ENCODE measurements at places on chromosomes 12 and 14.

DNA sequence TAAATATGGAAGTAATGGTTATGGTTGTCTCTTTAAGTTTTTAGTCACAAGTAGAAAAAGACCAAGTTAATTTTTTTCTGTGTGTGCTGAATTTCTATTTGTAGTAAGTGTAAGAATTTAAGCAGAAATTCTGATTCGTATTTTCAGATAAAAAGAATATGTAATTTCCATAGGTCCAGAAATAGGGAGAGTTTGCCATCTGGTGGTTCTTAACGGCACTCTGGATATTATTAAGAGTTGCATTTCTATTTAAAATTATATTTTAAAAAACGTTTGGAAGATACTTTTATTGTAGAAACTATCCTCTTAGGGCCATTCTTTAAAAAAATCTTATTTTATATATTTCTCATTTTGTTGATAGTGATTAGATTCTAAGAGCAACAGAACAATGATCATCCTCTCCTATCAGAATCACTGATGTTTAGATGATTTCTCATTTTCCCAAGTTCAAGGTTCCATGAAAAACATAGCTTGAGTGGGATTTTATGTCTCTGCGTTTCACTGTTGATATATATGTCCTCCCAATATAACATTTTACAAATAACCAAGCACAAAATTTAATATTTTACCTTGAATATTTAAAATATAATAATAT lies 88.3 kb downstream of the LRRK2 start:
- DNase-seq: no peak

DNA sequence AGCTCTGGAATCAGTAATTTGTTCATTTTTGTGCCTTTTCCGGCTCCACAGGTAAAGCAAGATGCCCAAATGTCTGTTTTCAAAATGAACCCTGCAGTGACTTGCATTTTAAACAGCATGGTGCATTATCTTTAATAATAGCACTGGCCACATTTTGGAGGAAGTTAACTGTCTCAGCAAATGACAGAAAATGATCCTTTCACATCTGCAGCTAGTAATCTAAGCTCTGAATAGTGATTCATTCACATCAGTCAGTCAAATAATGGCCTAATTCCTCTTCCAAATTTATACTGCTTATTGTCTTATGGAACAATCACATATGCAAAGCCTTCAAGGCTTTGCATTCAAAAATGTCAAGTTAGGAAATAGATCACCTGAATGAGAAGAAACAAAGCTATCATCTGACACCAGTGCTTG lies 75.6 kb downstream of the PPM1H start:
- DNase-seq: no peak

DNA sequence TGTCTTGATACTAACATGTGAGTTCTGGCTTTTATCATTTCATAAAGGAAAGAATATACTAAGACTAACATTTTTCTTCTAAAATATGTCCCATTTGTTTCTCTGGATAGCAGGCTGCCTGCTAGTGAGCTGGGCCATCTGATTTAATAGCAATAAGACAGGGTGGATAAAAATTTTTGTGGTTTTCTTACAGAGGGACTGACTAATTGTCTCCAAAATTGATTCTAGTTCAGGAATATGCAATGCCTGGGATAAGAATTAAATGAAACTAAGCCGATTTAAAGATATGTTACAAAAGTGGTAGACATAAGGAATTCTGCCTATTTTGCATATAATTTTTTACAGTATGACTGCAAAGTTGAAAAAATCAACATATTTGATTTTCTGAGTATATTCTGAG lies 252.9 kb upstream of the NAV3 start:
- no peak for DNase-seq

- peak; percentile 20 for DNase-seq
These were observed 27.4 kb downstream of the FAM177A1 start for GRCh38 chr14:35073486-35073885.

DNA sequence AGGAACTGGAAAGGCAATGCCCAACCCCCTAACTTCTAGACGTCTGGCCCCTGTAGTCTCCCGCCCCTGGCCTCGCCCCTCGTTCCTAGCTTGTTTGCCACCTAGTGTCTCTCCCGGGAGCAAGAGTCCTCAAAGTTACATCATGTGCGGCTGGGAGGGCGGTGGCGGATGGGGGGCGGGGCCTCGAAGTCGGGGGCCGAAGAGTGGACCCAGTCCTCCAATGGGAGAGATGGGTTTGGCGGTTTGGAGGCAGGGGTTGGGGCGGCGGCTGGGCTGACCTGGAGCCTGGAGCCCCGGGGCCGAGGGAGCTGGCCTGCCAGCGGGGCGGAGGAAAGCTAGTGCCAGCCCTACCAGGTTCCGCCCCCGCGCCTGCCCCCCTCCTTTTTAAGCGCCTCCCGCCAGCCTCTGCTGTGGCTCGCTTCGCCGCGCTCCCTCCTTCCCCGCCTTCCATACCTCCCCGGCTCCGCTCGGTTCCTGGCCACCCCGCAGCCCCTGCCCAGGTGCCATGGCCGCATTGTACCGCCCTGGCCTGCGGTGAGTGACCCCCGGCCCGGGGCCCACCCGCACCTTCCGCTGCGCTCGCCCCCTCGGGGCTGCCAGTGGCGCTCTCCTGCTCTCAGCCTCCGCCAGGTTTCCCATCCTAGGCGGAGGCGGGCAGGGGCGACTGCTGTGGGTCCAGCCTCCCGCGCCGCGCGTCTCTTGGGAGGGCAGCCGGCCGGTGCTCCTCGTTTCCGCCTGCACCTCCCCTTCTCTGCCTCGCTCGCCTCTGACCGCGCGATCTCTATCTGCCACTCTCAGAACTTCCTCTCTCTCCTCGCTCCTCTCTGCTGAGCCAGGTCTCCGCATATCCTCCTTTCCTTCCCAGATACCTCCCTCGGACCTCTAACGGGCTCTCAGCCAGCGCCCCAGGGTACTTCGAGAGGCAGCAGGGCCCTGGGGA lies at the start of gene PCK2:
Gene PCK2, plus strand, starts transcription at position 411 of the 940 bp plus-strand sequence. Its CDS starts 95 bp downstream, at position 506.
- DNase-seq: peak; percentile 81

GRCh38 chr12:52535574-52535973 lies 15.4 kb upstream of the KRT5 start:
- DNase-seq: no peak

- DNase-seq: no peak
These were observed 61.2 kb downstream of the STXBP6 start for GRCh38 chr14:24988760-24989159.

DNA sequence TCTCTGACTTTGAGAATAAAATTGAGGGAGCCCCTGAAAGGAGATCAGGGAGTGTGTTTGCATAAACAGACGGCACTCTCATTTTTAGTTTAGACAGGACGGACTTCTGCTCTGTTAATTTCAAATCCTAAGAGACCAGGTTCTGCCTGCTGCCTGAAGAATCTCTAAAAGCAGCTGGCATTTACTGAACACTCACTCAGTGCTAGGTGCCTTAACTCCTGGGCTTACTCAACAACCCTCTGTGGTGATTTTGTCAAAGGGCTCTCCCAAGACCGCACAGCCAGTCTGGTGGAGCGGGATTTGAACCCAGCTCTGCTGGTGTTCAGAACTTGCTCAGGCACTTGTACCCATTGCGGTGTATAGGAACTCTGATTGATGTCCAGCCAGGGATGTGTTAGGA lies 2.2 kb downstream of the ORAI1 start:
- no peak for DNase-seq

GRCh38 chr14:70077720-70078119 lies 111.0 kb downstream of the SLC8A3 start:
- no peak for DNase-seq

- no peak for DNase-seq
These were observed 143.5 kb downstream of the SSPN start for GRCh38 chr12:26338586-26339572.

- DNase-seq: no peak
These were observed 33.1 kb upstream of the CCDC60 start for GRCh38 chr12:119301379-119301778.

- no peak for DNase-seq
These were observed 24.7 kb downstream of the APAF1 start for GRCh38 chr12:98669751-98670150.

GRCh38 chr14:59228421-59228820 lies 40.0 kb downstream of the DAAM1 start:
- DNase-seq: no peak

GRCh38 chr14:99937475-99938244 lies 127.6 kb upstream of the EVL start:
- DNase-seq: no peak

GRCh38 chr12:102769323-102769916 lies 147.6 kb downstream of the PAH start:
- peak; percentile 34 for DNase-seq

- peak; percentile 59 for DNase-seq
These were observed 14.7 kb upstream of the TEAD4 start for GRCh38 chr12:2944401-2945047.

DNA sequence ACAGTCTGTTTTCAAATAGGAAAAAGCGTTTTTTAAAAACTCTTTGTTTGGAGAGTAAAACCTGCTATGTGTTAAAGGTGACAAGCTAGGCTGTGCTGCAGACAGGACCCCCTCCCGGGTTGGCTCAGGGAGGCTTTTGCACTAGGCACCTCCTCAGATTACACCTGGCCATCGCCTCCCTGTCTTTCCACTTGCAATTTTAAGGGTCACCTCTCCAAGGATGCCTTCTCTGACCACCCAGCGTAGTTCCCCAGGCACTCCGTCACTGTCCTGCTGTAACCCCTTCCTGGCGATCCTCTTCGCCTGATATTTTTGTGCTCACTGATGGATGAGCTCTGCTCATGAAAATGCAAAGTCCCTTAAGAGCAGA lies 80.7 kb downstream of the NTF3 start:
- DNase-seq: no peak

- no peak for DNase-seq
These were observed 2.0 kb downstream of the DENND5B start for GRCh38 chr12:31588976-31589375.

GRCh38 chr12:104549815-104550480 lies 93.2 kb downstream of the CHST11 start:
- DNase-seq: no peak

- DNase-seq: no peak
These were observed at the start of gene TMEM52B for GRCh38 chr12:10178821-10179220. Gene TMEM52B (plus strand): TSS chr12:10179032. CDS start chr12:10179575, 543 bp downstream.

GRCh38 chr12:18747895-18748294 lies 10.0 kb downstream of the CAPZA3 start:
- no peak for DNase-seq

DNA sequence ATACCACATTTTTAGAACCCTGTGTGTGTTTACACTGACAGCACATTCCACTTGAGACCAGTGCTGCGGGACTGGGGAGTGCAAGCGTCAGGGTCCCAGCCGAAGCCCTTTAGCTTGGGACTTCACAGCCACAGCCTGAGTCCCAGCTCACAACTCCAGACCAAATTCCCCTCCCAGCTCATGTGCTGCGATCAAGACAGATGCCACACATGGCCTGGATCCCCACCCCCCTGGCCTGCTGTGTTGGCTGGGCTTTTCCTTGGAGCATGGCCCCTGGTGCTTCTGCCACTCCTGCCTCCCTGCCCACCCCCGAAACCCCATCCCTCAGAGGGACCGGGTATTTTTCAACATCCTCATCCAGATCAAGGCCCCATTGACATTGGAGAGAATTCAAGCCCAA lies 63.7 kb downstream of the WDR20 start:
- DNase-seq: no peak

- no peak for DNase-seq
These were observed 41.6 kb upstream of the TTC7B start for GRCh38 chr14:90857866-90858265.

DNA sequence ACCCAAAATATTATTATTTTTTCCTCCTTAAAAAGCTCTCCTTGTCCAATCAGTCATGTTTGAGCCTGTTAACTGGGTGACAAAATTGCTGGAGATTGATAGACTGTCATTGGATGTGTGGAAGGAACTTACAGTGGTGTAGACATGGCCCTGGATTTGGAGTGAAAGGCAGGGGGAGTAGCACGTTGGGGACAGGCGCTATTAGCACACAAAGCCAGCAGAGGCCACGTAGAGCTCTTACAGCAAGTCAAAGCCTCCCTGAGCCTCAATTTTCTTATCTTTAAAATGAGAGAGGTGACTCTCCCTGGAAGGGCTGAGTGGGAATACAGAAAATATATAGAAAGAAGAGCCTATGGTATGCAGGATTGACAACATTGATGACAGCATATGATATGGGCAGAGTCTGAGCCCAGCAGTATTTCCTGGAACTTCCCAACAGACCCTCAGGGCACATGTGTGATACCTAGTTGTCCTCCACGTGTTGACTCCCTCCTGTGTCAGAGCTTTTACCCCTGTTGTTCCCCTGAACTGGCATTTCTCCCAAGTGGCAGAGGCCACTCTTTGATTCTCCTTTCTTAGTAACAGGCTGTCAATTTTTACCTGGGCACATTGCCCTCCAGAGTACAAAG lies 504.9 kb downstream of the VRK1 start:
- DNase-seq: no peak

- no peak for DNase-seq
These were observed 7.1 kb upstream of the CRADD start for GRCh38 chr12:93670104-93670503.

- no peak for DNase-seq
These were observed 91.8 kb downstream of the KIF21A start for GRCh38 chr12:39351153-39351552.

DNA sequence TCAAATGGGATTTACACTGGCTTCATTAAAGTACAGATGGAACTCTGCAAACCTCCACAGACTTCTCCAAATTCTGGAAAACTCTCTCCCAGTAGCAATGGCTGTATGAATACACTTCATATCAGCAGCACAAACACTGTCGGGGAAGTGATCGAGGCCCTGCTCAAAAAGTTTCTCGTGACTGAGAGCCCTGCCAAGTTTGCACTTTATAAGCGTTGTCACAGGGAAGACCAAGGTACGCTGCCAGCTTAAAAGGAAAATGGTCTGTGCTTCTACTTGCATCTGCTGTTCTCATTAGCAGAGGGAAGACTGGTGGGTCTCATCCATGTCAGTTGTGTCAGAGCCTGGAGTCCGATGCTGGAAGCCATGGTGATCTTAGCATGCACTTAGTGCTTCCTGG lies 71.0 kb downstream of the GNS start:
- no peak for DNase-seq

GRCh38 chr12:32603858-32604257 lies 75.2 kb upstream of the DNM1L start:
- DNase-seq: no peak

- no peak for DNase-seq
These were observed 22.8 kb upstream of the IGF1 start for GRCh38 chr12:102503056-102503681.

- DNase-seq: no peak
These were observed 555.1 kb downstream of the FOXG1 start for GRCh38 chr14:29321646-29322045.

- DNase-seq: no peak
These were observed 2.0 kb upstream of the NTF3 start for GRCh38 chr12:5429741-5430557.

DNA sequence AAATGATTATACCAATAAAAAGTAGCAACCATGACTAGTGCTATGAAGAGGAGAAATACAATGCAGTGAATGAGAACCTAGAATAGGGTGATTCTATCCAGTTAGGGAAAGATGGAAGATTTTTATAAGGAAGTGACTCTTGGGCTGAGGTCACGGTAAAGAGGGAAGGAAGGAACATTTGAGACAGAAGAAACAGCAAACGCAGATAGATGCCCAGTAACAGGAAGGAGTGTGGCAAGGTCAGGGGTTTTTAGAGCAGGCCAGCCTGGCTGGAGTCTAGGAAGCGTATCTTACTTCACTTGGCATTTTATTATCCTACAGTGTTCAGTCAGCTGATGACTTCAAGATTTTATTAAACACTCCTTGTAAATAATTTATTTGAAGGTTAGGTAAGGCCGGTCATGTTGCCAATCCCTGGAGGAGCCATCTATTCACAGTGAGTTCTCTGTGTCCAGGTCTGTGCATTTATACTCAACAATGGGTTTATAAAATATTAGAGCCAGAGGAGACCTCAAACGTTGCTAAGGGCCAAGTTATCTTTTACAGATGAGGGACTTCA lies 170.6 kb downstream of the PRKCH start:
- no peak for DNase-seq
